ENCODE measurements at places on chromosomes 3 and 15.

DNA sequence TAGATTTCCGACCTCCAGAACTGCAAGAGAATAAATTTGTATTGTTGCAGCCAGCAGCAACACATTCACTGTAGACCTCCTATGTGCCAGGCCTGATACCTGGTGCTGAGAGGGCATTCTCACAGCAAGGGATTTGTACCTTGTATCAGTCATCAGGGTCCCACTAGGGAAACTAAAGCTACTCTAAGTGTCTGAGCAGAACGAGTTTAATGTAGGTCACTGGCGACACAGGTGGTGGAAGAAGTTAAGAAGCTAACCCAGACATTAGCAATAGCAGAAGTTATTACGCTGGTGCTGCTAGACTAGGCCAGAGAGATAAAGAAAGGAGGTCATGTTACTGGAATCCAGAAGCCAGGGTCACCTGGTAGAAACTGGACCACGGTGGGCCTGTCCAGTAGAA is 60.5 kb upstream of the BCL6 start:
- no peak for DNase-seq

DNA sequence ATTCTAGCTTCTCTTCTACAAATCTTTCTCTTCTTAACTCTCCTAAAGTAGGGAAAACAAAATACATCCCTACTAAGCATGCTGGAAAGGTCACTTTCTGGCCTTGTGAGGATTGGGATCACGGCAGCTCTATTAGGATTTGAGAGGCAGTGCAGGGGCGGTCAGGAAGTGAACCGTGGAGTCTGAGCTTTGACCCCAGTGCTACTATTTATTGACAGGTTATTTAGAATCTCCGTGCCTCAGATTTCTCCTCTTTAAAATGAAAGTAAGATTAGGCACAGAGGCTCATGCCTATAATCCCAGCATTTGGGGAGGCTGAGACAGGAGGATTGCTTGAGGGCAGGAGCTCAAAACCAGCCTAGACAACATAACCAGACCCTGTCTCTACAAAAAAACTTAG is 42.0 kb upstream of the CHRM5 start:
- DNase-seq, result no peak

DNA sequence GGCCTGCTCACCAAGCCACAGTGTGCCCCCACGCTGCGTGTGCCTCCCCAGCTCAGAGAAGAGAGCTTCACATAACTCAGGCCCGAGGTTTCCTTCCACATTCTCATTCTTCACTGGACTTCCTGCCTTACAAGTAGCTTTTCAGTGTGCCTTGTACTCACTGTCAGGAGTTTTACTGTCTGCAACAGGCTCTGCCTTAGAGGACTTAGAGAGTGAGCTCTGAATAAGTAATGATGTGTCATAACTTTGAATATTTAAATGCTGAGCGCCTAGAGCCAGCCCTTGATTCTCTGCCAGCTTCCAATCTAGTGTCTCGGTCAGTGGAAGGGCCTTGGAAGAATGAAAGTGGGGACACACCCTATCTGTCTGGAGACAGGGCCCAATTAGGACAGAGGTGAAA is 41.8 kb downstream of the ITGB5 start:
- no peak for DNase-seq

- DNase-seq, result no peak
These were observed 51.8 kb downstream of the CTDSPL start for GRCh38 chr3:37913522-37913921.

GRCh38 chr3:184629555-184630160 is 68.1 kb downstream of the EPHB3 start:
- DNase-seq, result no peak

DNA sequence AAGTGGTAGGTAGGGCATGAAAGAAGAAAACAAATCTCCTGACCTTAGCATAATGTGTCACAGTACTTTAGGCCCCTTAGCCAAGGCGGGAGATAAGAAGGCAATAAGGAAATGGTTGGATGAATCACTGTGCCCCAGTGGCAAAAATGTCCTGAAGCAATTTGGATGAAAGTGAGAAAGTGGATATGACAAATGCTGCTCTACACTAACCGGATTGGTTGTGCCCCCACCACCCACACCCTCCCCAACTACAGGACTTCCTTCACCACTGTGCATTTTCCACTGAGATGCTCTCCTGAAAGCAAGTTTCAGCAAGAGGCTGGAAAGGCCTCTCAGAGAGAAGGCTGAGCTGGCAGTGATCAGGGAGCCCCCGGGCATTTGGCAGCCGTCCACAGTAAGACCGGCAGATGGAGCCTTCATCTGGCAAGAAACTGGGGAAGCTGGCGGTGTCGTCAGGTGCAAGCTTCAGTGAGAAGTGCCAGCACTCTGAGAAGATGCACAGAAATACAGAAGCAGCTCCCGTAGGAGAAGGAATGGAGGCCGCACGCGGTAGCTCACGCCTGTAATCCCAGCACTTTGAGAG is 63.8 kb downstream of the ATP1B3 start:
- DNase-seq, result peak; percentile 95

GRCh38 chr15:68485721-68486360 is 53.9 kb upstream of the ITGA11 start:
- DNase-seq, result no peak

- DNase-seq, result no peak
These were observed 25.5 kb upstream of the THSD4 start for GRCh38 chr15:71089801-71090200.

GRCh38 chr15:70752193-70752635 is 11.1 kb downstream of the UACA start:
- no peak for DNase-seq

GRCh38 chr3:37753428-37753827 is 108.3 kb upstream of the CTDSPL start:
- peak; percentile 74 for DNase-seq

DNA sequence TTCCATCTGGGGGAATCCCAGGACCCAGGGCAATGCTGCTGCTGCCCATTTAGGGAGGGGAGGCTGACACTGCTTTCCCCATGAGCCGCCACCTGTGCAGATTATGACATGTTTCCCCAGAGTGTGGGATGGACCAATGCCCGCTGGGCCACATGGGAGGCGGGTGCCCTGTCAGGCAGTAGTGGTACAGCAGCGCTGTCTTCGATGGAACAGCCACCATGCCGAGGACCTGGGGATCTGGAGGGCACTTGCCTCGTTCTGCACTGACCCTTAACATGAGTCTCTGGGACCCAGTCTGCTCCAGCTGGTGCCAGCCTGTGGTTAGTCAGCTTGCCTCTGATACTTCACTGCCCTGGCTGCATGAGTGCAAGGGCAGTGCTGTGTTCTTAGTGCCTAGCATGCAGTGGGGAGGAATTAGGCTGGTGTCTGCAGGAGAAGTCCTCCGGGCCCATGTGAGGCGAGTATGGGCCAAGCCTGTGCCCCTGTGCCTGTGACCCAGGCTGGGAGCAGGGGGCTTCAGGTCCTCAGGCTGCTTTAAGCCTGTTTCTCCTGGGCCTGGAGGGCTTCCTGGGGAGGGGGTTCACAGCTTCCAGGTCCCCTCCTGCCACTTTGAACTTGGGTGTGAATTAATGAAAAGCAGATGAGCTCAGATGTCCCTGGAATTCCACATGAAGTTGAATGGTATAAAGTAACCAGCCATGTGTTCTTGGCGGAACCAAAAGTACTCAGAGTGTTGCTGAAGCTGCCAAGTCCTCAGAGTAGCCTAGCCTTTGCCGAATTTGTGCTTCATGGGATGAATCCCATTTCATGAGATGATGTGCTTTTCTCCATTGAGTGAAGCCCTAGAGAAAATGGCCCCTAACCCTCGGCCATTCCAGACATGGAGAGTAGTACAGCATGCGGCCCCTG is 22.9 kb downstream of the KLF13 start:
- no peak for DNase-seq

- no peak for DNase-seq
These were observed 32.0 kb downstream of the ZBTB38 start for GRCh38 chr3:141400073-141400971.

GRCh38 chr3:59605318-59605717 is 555.5 kb upstream of the CFAP20DC start:
- DNase-seq, result peak; percentile 88

DNA sequence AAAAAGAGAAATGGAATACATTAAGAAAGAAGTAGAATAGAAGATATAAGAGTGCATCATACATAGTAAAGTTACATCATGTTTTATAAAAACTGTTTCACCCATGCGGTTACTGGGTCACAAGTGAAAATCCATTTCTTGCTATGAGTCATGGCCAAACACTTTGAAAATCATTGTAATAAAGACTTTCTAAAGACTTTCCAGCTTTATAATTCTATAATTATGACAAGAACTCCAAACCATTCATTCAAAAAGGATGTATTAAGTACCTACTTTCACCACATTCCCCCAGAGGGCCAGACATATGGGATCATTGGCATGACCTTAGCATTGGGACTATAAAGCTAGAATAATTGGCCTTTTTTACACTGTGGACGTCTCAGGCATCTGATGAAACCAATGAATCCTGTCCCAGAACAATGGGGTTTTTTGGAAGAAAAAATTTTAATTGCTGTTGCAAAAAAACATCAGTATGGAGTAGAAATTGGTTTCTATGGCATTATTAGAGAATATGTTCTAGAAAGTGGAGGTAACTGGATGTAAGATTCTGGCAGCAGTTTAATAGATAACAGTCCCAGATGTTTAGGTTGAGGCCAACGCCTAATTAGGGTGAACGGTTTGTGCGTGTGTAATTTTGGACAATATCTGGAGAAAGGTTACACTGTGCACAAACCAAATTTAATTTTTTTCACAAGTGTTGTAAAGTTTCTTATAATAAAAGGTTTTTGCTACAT is 3.3 kb upstream of the SKIC8 start:
- no peak for DNase-seq

GRCh38 chr3:46187876-46188275 is 20.2 kb downstream of the CCR1 start:
- DNase-seq, result no peak
